ENCODE measurements at places on chromosomes 7 and 10.

DNA sequence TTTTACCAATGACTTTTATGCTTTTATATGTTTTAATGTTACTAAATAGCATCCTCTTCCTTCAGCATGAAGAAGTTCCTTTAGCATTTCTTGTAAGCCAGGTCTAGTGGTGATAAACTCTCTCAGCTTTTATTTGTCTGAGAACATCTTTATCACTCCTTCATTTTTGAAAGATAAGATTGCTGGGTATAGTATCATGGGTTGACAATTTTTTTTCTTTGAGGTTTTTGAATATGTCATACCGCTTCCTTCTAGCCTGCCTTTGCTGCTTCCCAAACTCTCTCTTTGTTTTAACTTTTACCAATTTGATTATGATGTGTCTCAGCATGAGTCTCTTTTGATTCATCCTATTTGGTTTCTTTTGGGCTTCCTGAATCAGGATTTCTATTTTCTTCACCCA is 108.2 kb upstream of the KAT6B start:
- no peak for DNase-seq

DNA sequence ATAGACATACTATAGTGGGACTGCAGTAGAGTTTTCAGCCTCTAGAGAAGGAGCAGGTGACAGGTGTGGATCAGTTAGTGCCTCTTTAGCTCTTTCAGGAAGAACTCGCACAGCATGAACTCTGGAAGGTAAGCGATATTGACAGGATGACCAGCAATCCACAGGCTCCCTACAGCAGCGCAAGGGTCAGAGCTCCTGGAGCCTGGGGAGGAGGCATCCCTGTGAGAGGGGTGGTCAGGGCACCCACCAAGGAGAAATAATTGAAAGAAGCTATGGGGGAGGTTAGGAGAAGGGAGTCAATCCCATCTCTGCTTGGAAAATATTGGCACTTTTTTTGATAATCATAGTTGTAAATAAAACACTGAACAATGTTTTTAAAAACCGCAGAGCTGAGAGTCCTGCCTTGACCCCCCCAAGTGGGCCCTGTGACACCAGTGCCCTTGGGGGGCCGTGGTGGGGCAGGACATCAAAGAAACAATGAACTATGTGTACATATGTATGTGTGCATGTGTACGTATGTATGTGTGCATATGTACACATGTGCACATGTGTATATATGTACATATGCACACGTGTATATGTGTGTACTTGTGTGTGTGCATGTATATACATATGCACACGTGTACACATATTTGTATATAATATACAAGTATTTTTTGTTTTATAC is 13.8 kb downstream of the AKR1C3 start:
- DNase-seq: no peak

DNA sequence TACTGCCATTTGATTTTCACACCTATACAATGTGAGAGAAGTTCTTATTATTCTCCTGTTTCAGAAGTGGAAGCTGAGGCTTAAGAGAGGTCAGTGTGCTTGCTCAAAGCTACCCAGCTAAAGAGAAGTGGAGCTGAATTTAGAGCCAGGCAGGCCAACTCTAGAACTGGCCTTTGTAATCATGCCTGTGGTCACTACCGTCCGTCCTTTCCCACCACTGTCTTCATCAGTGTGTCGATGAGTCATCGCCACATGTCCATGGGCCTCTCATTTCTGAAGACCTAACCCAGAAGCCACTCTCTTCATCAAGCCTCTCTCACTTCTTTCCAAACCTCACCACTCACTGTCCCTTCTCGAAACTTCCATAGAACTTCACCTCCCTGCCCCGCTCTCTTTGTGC is 237.8 kb downstream of the KIAA1217 start:
- no peak for DNase-seq

DNA sequence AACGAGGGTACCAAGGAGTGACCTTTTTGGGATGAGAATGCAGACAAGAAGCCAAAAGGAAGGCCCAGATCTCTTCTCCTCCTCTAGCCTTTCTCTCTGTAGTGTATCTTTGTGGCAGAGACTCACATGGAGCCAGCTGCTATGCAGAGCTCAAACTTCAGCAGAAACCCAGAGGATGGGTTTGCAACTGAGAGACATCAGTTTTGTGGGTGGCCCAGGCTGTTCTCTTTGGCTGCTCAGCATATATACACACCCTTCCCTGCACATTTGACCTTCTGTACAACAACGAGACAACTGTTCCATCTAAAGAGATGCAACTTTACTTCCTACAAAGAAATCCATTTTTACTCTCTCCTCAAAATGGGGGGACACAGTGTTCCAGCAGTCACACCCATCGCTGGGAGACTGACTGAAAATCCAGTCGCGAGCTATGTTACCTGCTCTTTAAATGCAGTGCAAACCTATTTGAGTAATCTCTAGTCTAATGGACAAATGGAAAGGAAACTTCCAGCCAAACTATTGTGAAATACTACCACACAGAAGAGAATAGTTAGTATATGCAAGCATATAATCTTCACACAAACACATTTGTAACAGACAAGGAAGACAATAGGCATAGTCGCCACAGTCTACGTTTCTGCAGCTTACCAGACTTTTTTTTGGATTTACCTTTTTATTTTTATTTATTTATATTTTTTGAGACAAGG is 51.2 kb downstream of the GTF2I start:
- no peak for DNase-seq

DNA sequence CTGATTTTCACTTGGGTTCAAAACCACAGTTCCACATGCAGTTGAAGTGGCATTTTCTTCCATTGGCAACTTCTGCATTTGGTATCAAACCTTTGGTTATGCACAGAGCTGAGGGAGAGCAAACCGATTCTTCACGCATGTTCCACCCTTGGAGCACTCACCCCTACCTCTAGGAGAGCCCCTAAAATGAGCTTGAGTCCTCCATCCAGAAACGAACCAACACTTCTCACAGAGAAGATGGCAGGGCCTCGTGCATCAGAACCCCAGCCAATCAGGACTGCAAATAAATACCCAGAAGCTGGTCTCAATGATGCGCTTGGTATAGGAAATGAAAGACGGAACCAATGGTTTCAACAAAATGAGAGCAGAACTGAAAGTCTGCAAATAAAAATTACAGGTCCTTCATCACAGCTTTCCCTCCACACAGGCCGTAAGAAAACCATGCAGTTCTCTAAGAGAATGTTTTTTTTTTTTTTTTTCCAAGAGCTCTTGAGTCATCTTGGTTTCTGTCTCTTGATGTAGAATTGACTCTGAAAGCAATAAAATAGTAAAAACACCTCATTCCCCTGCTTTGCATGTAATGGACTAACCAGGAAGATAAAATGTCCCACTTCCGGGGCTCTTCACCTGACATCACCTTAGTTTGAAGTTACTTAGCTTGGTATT is 23.9 kb downstream of the KLF6 start:
- peak; percentile 54 for DNase-seq

DNA sequence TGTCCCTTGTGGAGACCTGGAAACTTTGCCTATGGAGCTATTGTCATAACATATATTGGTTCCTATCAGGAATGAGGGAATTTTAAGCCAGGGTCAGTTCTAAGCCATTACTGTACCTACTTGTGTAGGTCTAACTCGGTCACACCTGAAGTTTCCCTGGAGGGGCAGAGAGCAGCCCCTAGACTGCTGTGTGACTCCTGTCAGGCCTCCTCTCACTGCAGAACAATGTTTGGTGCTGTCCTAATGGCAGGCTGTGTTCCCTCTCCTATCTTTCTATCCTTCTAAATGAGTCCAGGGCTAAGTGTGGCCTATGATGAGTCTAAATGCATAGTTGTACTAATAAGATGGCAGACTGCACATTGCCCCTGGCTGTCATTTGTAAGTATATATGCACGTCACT is 14.2 kb downstream of the MBL2 start:
- no peak for DNase-seq

- DNase-seq: no peak
Measured at GRCh38 chr10:95789902-95790301, 33.9 kb downstream of the ENTPD1 start.

- no peak for DNase-seq
Measured at GRCh38 chr7:41292487-41292886, 410.4 kb downstream of the INHBA start.

GRCh38 chr10:43000021-43000411 is 76.9 kb upstream of the RET start:
- DNase-seq: no peak

DNA sequence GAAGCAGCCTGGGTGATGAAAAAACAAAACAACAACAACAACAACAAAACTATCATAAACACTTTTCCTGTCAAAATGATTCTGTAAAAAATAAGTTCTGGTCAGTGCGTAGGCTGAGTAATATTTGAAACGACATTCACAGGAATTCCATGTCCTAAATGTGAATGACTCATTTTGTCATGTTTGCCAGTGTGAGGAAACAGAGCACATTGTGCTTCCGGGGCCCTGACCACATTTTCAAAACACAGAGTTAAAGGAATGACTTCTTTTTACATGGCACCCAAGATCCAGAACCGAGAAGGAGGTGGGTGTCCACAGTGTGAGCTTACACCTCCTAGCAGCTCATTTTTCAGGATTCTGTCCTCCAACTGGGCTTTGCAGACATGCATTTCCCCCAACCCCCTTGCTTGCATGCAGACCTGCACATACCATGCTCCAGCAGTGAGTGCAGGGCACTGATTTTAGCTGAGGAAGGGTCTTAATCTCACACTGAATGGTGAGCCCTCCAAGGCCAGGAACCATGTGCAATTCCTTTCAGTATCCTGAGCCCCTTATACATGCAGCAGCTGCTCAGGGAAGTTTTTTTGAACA is 3.0 kb downstream of the CLRN3 start:
- no peak for DNase-seq

GRCh38 chr10:8334631-8335030 is 280.1 kb downstream of the GATA3 start:
- no peak for DNase-seq

DNA sequence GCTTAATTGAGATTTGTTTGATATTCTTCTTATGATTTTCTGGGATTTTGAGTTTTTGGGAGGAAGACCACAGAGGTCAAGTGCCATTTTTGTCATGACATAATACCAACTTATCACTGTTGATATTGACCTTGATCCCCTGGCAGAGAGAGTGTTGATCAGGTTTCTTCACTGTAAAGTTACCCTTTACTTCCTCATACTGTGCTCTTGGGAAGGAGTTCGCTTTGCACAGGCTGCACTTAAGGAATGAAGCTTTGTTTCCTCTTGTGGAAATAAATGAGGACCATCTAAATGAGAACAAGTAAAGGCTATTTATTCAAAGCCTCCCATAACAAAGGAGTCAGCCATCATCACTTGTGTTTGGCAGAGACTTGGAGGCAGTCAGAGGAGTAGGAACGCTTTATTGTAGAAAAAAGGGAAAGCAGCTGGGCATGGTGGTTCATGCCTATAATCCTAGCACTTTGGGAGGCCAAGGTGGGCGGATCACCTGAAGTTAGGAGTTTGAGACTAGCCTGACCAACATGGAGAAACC is 16.1 kb downstream of the ST7 start:
- no peak for DNase-seq

DNA sequence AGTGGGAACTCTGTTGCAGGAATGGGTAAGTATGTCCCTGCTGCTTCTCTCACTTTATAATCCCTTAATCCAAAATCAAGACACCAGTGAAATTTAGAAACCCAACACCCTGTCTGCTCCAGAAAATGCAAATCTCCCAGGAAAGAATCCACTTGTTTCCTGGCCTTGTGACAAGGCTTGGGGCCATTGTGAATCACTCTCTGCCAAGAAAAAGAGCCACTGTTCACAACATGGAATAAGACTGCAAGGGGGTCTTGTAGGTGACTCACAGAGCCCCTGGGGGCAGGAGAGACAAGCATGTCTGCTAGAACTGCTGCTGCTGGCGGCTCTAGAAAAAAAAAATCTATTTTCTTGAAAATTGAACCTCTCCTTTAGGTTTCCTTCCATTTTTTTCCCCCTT is 191.2 kb downstream of the SORCS1 start:
- no peak for DNase-seq

- no peak for DNase-seq
Measured at GRCh38 chr7:36613031-36613614, 111.2 kb downstream of the AOAH start.

- no peak for DNase-seq
Measured at GRCh38 chr10:131739206-131739605, 161.6 kb upstream of the PPP2R2D start.

DNA sequence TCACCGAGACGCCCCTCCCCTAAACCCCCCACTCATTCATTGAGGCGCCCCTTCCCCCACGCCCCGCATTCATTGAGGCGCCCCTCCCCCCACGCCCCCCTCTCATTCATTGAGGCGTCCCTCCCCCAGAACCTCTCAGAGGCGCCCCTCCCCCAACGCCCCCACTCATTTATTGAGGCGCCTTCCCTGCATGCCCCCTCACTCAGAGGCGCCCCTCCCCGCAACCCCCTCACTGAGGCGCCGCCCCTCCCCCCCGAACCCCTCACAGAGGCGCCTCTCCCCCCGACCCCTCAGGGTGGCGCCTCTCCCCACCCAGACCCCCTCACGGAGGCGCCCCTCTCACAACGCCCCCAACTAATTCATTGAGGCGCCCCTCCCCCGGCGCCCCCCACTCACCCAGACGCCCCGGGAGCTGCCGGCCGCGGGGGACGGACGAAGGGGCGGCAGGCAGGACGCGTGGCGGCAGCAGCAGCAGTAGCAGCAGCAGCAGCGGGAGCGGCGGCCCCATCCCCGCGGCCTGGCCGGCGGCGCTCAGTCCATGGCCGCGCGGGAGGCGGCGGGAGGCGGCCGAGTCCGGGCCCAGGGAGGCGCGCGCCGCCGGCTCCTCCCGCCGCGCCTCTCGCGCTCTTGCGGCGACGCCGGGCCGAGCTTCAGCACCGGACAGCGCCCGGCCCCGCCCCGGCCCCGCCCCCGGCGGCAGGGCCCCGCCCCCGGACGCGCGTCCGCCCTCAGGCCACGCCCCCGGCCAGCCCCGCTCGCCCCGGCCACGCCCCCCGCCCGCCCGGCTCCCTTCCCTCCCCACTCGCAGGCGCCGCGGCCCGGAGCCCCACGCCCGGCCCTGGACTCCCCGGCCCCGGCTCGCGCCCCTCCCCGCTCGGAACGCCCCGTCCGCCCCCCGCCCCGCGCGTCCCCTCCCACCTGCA is at the start of gene PTPRN2:
PTPRN2 (minus strand) TSS at position 662 of the 923 bp plus-strand sequence.
- DNase-seq: peak; percentile 83

DNA sequence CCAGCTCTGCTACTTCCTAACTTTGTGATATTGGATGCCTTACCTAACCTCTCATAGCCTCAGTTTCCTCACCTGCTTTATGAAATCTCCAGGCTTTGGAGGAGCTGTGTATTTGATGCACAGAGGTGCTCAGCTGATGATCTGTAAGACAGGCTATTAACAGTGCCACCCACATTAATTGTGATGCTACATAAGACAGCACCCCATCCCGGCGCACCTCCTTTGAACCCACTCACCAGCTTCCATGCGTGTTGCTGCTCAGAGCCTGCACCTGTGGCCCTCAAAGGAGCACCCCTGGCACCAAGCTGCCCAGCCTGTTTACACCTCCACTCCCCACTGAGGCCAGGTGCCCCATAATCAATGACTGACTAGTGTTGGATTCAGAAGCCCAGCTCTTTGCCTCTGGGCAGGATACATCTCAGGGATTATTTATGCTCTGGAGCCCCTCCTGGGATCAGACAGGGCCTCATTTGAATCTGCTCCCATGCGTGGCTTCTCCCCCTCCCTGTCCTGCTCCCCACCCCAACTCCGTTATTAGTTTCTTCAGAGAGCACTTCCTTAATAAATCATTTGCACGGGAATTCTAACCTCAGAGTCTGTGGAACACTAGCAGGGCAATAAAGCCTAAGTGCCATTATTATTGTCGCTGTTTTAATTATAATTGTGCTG is 87.7 kb downstream of the GFRA1 start:
- DNase-seq: no peak

- no peak for DNase-seq
Measured at GRCh38 chr7:32941681-32942414, 15.4 kb upstream of the FKBP9 start.

All from activated CD4-positive, alpha-beta T cell treated with anti-CD3 and anti-CD28 coated beads for 36 hours (primary cell).